Neuronal stem cell (in vitro differentiated cells): ENCODE measurements at places on chromosomes 6 and 20.

DNA sequence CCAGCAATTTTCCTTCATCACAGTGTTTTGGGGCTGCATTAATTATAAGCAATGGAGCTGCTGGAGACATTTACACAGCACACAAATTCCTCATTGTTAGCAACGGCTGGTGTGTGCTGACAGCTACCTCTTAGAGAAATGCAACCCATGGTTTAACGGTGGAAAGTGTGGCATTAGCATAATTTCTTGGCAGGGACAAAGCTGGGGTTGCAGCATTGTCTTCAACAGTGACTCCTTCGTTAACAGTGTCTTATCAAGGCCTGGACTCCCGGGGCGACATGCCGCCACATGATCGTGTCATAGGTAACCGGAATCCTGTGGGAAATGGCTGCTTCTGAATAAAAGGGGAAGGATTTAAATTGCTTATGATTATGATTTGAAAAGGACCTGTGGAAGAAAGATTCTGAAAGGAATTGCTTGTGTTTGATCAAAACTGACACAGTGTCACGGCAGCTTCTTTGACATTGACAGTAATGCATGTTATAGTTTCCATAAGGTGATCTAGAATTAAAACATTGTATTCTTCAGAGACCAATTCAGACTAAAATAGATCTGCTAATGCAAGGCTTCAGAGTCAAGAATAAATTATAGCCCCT, 128.0 kb downstream of the UST start:
- H3K4me3 ChIP-seq, result no peak overlapping the region
- H3K36me3 ChIP-seq, result no peaks in the 10 kb centered on the region
- no peak overlapping the region for H3K27ac ChIP-seq

GRCh38 chr20:1808101-1808500, 87.1 kb upstream of the SIRPA start:
- no peaks in the 10 kb centered on the region for H3K36me3 ChIP-seq
- no peaks in the 10 kb centered on the region for H3K27me3 ChIP-seq
- no peak for DNase-seq
- H3K4me1 ChIP-seq, result peaks cover 22% of the 10 kb centered on the region

GRCh38 chr6:92684386-92684785, 735.0 kb downstream of the EPHA7 start:
- no peaks in the 10 kb centered on the region for H3K36me3 ChIP-seq
- DNase-seq, result no peak
- no peaks in the 10 kb centered on the region for H3K4me1 ChIP-seq
- H3K27ac ChIP-seq, result no peak overlapping the region

DNA sequence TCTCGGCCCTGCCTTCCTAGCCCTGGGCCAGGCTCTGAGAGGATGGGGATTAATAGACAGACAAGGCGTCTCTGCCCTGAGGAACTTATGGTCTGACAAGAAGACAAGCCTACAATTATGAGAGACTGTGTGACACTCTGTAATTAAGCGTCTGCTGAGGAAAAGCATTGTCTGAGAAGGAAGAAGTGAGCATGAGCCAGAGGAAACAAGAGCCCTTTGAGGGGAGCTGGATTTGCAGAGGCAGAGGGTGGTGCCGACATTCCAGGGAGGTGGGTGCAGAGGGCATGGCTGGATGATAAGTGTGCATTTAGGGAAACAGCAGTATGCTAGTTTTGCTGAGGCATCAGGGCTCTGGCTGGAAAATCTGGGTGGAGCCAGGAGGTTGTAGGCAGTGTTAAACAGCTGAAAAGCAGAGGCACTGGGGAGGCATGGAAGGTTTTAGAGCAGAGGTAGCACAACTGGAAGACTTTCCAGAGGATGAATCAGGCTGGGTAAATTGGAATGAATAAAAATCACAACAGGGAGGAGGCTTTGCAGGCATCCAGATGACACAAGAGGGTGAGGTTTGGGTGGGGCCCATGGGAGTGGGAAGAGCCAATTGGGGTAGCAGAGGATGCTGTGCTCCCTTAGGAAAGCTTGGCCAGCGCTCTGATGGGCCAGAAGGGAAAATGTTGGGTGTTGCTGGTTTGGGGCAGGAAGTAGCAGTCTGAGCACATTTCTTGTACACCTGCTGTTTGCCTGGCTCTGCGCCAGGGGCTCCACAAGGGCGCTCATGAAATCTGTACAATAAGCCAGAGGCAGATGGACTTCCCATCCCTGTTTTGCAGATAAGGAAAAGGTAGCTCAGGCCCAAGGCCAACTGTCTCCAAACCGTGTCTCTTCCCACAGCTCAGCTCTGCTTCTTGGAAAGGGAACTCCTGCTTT, 74.0 kb upstream of the MYL9 start:
- H3K4me1 ChIP-seq, result peaks cover 31% of the 10 kb centered on the region
- DNase-seq, result no peak
- H3K27ac ChIP-seq, result no peak overlapping the region
- no peak overlapping the region for H3K4me3 ChIP-seq
- peaks cover 60% of the 10 kb centered on the region for H3K36me3 ChIP-seq
- H3K27me3 ChIP-seq, result no peaks in the 10 kb centered on the region

GRCh38 chr20:7773511-7773910, 166.7 kb downstream of the HAO1 start:
- H3K36me3 ChIP-seq, result no peaks in the 10 kb centered on the region
- no peak overlapping the region for H3K27ac ChIP-seq
- no peak overlapping the region for H3K4me3 ChIP-seq
- DNase-seq, result no peak
- no peaks in the 10 kb centered on the region for H3K4me1 ChIP-seq

- no peak for DNase-seq
- no peaks in the 10 kb centered on the region for H3K36me3 ChIP-seq
- H3K27ac ChIP-seq, result no peak overlapping the region
- H3K4me3 ChIP-seq, result no peak overlapping the region
These were observed 41.7 kb downstream of the SYNE1 start for GRCh38 chr6:152595499-152595898.

DNA sequence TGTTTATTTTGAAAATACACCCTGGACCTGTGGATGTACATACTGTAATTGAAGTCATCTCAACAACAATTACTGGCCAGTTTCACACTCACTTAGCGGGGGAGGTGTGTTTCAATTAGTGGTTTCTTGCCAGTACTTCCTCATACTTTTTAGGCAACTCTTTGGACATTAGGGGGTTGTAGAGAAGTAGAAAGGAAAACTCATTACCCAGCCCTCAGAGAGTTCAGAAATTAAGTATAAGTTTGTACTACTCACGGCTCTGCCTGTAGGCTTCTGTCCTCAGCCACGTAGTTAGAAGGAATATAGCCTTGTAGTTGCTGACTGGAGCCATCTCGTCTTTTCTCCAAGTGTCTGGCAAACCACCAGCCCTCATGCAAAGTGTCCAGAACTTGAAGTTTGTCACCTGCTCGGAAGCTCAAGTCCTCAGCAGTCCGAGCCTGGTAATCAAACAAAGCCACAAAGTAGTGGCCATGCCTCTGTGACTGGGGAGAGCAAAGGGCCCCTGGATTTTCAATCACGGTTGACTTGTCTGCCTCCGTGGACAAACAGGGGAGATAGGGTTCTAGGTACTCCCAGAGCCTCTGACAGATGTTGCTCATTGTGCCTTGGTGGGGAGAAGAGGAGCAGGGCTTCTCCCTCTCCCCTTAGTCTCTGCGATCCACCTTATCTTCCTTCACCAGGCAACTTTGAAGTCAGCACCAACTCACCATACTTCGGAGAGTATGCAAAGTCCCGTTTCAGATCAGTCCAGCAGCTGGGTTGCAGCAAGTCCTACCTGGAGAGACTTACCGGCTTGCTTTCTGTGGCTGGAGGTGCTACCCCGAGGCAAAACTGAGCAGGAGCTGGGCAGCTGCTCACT, 749 bp downstream of the FRK start:
- H3K4me3 ChIP-seq, result no peak overlapping the region
- H3K4me1 ChIP-seq, result peaks cover 2% of the 10 kb centered on the region
- no peaks in the 10 kb centered on the region for H3K27me3 ChIP-seq
- H3K27ac ChIP-seq, result no peak overlapping the region
- no peaks in the 10 kb centered on the region for H3K36me3 ChIP-seq
- no peak for DNase-seq

GRCh38 chr6:149405823-149406765, 6.0 kb downstream of the SUMO4 start:
- H3K4me1 ChIP-seq, result no peaks in the 10 kb centered on the region
- DNase-seq, result no peak
- no peak overlapping the region for H3K27ac ChIP-seq
- no peak overlapping the region for H3K4me3 ChIP-seq
- H3K27me3 ChIP-seq, result no peaks in the 10 kb centered on the region

GRCh38 chr6:37083243-37084138, 78.0 kb downstream of the FGD2 start:
- no peaks in the 10 kb centered on the region for H3K36me3 ChIP-seq
- no peaks in the 10 kb centered on the region for H3K4me1 ChIP-seq
- DNase-seq, result no peak
- H3K4me3 ChIP-seq, result no peak overlapping the region
- H3K27ac ChIP-seq, result no peak overlapping the region
- H3K27me3 ChIP-seq, result no peaks in the 10 kb centered on the region

GRCh38 chr6:161115468-161115867, 123.9 kb downstream of the MAP3K4 start:
- no peak overlapping the region for H3K4me3 ChIP-seq
- H3K27me3 ChIP-seq, result no peaks in the 10 kb centered on the region
- H3K27ac ChIP-seq, result no peak overlapping the region
- H3K4me1 ChIP-seq, result peaks cover 2% of the 10 kb centered on the region
- no peak for DNase-seq
- H3K36me3 ChIP-seq, result peaks cover 100% of the 10 kb centered on the region

GRCh38 chr6:11277275-11278206, 45.1 kb upstream of the NEDD9 start:
- DNase-seq, result peak; percentile 66
- peak overlapping the region; percentile 88 for H3K27ac ChIP-seq
- H3K4me1 ChIP-seq, result peaks cover 21% of the 10 kb centered on the region
- H3K36me3 ChIP-seq, result no peaks in the 10 kb centered on the region
- H3K27me3 ChIP-seq, result no peaks in the 10 kb centered on the region

- no peak overlapping the region for H3K27ac ChIP-seq
- DNase-seq, result no peak
- H3K4me3 ChIP-seq, result no peak overlapping the region
- H3K4me1 ChIP-seq, result no peaks in the 10 kb centered on the region
These were observed 23.5 kb upstream of the NUP153 start for GRCh38 chr6:17730078-17730704.

GRCh38 chr20:32522526-32522775, 62.7 kb downstream of the NOL4L start:
- DNase-seq, result no peak
- H3K4me1 ChIP-seq, result peaks cover 27% of the 10 kb centered on the region
- no peak overlapping the region for H3K27ac ChIP-seq
- no peaks in the 10 kb centered on the region for H3K36me3 ChIP-seq

GRCh38 chr6:2714111-2714895, 36.4 kb downstream of the MYLK4 start:
- no peaks in the 10 kb centered on the region for H3K4me1 ChIP-seq
- H3K27ac ChIP-seq, result no peak overlapping the region
- H3K4me3 ChIP-seq, result no peak overlapping the region

DNA sequence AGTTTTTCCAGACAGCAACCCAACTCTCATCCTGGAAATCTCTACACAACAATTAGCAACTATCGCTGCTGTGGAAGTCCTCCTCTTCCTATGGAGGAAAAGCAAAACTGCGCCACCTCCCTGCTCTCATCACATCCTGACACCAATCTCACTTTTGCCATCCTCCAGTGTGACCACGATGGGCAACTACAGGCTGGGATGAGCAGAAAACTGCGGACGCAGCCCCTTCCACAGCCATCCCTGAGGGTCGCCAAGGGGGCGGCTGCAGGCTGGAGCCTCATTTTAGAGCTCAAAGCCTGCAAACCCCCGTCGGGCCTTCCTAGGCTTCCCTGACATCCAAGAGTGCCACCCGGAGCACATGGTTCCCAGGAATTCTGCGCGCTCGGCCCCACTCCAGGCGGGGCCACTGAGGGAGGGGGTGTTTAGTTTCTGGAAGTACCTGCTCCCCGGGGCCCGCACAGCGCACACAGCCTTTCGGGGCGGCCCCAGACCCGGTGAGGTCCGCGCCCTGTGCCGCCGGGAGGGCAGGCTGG, 1.2 kb downstream of the TCFL5 start:
- H3K36me3 ChIP-seq, result peaks cover 38% of the 10 kb centered on the region
- DNase-seq, result no peak
- H3K4me3 ChIP-seq, result peak overlapping the region; percentile 98
- H3K4me1 ChIP-seq, result peaks cover 10% of the 10 kb centered on the region
- no peaks in the 10 kb centered on the region for H3K27me3 ChIP-seq

DNA sequence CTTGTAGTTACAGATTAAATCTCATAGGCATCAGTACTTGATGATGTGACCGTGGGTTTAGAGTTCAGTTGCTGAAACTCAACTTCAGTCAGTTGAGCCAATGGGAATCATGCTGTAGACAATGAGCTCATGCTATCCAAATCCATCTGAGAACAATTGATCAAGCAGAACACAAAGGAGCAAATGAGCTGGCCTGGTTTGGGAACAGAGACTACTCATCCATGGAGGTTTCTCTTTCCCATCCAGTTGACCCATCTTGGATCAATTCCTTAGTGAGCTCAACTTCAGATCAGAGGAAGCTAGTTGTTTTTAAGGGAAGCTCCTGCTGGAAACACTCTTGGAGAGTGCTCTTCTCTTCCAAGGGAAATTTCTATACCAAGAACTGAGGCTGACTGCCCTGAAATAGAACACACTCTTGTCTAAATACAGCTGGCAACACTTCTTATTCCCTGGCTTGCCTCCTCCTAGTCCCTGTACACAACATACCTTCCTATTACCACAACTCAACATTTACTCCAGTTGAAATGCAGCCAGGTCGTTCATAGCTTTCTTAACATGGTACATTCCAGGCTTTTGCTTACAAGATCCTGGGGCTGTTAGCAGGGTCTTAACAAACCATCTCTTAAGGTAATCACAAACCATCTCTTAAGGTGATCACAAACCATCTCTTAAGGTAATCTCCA, 203.9 kb upstream of the PRDM1 start:
- H3K27ac ChIP-seq, result no peak overlapping the region
- H3K36me3 ChIP-seq, result no peaks in the 10 kb centered on the region
- no peaks in the 10 kb centered on the region for H3K27me3 ChIP-seq
- no peak for DNase-seq
- no peak overlapping the region for H3K4me3 ChIP-seq
- H3K4me1 ChIP-seq, result no peaks in the 10 kb centered on the region

GRCh38 chr6:25774120-25774715, 19.7 kb downstream of the SLC17A4 start:
- no peaks in the 10 kb centered on the region for H3K36me3 ChIP-seq
- H3K4me3 ChIP-seq, result no peak overlapping the region
- H3K4me1 ChIP-seq, result peaks cover 1% of the 10 kb centered on the region
- H3K27me3 ChIP-seq, result peaks cover 2% of the 10 kb centered on the region
- no peak overlapping the region for H3K27ac ChIP-seq

- DNase-seq, result no peak
- H3K4me1 ChIP-seq, result no peaks in the 10 kb centered on the region
- no peak overlapping the region for H3K27ac ChIP-seq
- no peak overlapping the region for H3K4me3 ChIP-seq
- no peaks in the 10 kb centered on the region for H3K27me3 ChIP-seq
These were observed 58.2 kb upstream of the IL20RA start for GRCh38 chr6:137102851-137103492.

- no peaks in the 10 kb centered on the region for H3K36me3 ChIP-seq
- no peaks in the 10 kb centered on the region for H3K27me3 ChIP-seq
- no peak overlapping the region for H3K4me3 ChIP-seq
- no peak overlapping the region for H3K27ac ChIP-seq
- no peaks in the 10 kb centered on the region for H3K4me1 ChIP-seq
- no peak for DNase-seq
These were observed 299.0 kb upstream of the STXBP5 start for GRCh38 chr6:146905181-146905704.

GRCh38 chr6:41326092-41326491, 9.3 kb upstream of the NCR2 start:
- H3K4me3 ChIP-seq, result no peak overlapping the region
- H3K27me3 ChIP-seq, result no peaks in the 10 kb centered on the region
- no peaks in the 10 kb centered on the region for H3K4me1 ChIP-seq
- no peak for DNase-seq
